ENCODE measurements at places on chromosomes 16 and 17. TPM values are rescaled to one million over a fixed set of nuclear protein-coding genes. Genes with fewer than 3 reads are reported as not detected.

WNT9B gene
- total RNA-seq = not detected

GRCh38 chr16:2899564-2900072 is 12.1 kb upstream of the FLYWCH1 start:
- DNase-seq = no peak

DNA sequence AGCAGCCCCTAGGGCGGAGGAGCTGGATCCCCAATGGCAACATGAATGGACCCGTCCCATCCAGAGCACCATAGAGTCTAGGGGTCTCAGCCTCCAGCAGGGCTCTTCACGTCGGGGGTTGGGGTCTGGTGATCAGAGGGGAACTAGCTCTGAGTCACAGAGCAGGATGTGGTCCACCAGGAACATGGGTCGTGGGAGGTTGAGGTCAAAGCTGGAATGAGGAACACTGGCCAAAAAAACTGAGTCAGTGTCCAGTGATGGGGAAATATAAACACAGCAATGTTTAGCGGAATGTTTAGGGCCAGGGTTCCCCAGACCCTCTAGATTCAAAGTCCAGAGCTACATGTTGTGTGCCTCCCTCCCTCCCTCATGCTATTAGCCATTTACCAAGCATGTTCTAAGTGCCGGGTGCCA is 79.1 kb upstream of the C16orf82 start:
- DNase-seq = no peak

GRCh38 chr16:62102588-62102987 is 66.3 kb upstream of the CDH8 start:
- DNase-seq = no peak

DNA sequence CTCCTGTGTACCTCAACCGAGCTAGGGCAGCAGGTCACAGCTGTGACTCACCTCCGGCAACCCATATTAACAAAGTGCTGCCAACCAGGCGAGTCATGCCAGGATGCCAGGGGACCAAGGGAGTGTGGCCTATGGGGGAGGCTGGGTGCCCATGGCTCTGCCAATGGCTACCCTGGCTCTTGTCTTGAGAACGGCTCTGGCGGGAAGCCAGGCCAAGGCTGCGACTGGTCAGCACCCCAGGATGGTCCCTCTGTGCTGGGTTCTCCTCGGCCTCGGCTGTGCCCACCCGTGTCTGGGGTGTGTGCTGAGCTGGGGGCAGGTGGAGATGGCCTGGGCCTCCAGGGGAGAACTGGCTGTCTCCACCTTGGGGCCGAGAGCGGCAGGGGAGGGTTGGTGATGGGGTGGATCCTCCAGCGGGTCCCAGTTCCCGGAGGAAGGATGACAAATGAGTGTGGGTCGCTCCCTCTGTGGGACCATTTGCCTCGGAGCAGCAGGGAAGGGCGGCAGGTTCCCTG is 75.8 kb downstream of the MRC2 start:
- DNase-seq = no peak

DNA sequence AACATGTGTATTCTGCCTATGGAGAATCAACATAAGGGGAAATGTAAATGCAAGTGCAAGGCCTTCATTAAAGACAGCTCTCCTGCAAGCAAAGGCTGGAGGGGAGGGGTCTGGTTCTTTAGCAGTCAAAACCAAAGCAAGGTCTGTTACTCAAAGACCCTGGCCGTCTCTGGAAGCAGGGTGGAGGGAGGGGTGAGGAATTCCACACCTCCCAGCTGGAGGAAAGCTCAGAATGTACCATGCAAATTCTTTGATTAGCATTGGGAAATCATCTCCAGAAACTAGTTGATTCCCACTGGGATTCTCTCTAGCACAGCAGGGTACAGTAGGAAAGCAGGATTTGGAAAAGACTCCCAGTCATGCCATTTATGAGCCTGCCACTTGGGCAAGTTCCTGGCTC is 77.3 kb upstream of the ASIC2 start:
- DNase-seq = no peak

DNA sequence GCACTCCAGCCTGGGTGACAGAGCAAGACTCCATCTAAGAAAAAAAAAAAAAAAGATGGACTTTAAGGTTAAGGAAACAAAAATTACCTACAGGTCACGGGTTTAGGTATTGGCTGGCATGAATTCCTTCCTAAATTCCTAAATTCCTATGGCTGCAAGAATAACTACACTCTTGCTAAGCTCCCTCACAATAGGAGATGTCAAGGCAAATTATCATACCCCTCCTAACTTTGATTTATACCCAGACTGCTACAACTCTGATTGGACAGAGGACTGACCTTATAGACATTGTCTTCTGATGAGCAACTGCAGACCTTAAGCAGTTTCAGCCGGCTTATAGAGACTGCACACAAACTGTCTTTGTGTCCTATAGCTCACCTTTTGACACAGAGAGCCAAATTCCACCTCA is 25.1 kb upstream of the TMC7 start:
- no peak for DNase-seq

- DNase-seq = no peak
Measured at GRCh38 chr16:67430977-67431774, at the start of gene HSD11B2. Gene HSD11B2 (plus strand): TSS chr16:67431121. CDS start chr16:67431249, 128 bp downstream.
